K562 (cell line): ENCODE measurements at places on chromosomes 1 and 21. TPM values are rescaled to one million over a fixed set of nuclear protein-coding genes. Genes with fewer than 3 reads are reported as not detected.

GRCh38 chr1:12356004-12356890 is 126.4 kb downstream of the VPS13D start:
- no peak overlapping the region for H3K27ac ChIP-seq
- no peaks in the 10 kb centered on the region for H3K4me1 ChIP-seq
- no peaks in the 10 kb centered on the region for H3K27me3 ChIP-seq
- H3K4me3 ChIP-seq, result no peak overlapping the region
- H3K36me3 ChIP-seq, result peaks cover 65% of the 10 kb centered on the region

DNA sequence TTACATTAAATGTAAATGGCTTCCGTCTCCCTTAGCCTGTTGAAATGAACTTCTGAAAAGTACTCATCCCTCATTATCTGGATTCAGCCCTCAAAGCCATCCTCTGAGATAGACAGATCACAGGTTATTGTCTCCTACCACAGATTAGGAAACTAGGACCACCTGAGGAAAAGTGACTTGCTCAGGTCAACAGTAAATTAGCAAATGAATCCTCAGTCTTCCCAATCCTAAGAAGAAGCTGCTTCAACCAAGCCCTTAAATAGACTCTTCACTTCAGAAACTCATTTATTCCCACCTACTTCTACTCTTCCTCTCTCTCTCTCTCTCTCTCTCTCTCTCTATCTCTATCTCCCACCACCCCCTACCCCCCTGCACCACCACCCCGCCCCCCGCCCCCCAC is 152.3 kb downstream of the DMRTA2 start:
- H3K36me3 ChIP-seq, result no peaks in the 10 kb centered on the region
- H3K4me1 ChIP-seq, result no peaks in the 10 kb centered on the region
- H3K27me3 ChIP-seq, result no peaks in the 10 kb centered on the region
- no peak overlapping the region for H3K4me3 ChIP-seq
- no peak overlapping the region for H3K27ac ChIP-seq

DNA sequence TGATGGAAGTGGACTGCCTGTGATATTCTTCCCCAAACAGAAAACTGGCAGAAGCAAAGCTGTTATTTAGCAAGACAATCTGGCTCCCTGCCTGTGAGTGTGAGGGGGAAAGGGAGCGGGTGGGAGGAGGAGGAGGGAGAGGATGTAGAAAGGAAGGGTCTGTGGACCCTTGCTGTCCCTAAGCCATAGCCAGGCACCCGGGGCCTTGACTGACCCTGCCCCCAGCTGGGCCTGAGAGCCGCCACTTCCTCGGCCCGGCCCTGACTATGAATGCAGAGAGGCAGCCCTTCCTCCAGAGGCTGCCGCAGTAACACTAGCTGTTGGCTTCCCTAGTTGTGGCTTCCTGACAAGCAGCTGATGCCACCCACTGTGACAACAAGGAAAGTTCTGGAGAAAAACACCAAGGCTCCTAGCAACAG is 13.9 kb downstream of the PLA2G2F start:
- H3K36me3 ChIP-seq, result no peaks in the 10 kb centered on the region
- H3K27ac ChIP-seq, result no peak overlapping the region
- DNase-seq, result no peak
- H3K27me3 ChIP-seq, result peaks cover 14% of the 10 kb centered on the region
- no peak overlapping the region for H3K4me3 ChIP-seq

Gene IL24
- not detected in 2 replicates for total RNA-seq

Gene TENT5C
- 7.1 and 7.7 TPM in 2 replicates for total RNA-seq
